ENCODE measurements at places on chromosomes 6 and 20.

DNA sequence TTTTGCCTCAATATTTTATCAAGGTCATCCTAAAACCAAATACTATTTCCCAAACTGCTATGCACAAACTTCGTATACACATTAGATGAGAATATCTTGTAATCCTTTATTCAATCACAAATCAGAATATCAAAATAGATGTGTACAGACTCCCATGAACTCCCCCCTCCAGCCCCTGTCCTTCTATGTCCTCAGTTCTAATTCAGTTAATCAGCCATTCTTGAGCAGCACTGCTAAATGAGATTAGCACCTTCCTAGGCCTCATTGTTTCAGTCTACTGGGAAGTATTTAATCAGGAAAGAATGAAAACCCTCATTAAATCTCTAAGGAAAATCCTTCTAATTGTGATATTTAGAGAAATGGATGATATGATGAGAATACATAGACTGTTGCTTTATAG is 36.6 kb downstream of the RCAN2 start:
- H3K27me3 ChIP-seq: peaks cover 7% of the 10 kb centered on the region
- no peak overlapping the region for H3K4me3 ChIP-seq
- DNase-seq: no peak

- no peak overlapping the region for H3K4me3 ChIP-seq
- no peaks in the 10 kb centered on the region for H3K27me3 ChIP-seq
- no peaks in the 10 kb centered on the region for H3K4me1 ChIP-seq
- no peak overlapping the region for H3K27ac ChIP-seq
- H3K36me3 ChIP-seq: no peaks in the 10 kb centered on the region
- DNase-seq: no peak
These were observed 718.3 kb downstream of the KIF16B start for GRCh38 chr20:15854911-15855310.

GRCh38 chr6:141594874-141595273 is 537.9 kb upstream of the GJE1 start:
- DNase-seq: no peak
- no peak overlapping the region for H3K4me3 ChIP-seq
- H3K27me3 ChIP-seq: no peaks in the 10 kb centered on the region
- H3K4me1 ChIP-seq: no peaks in the 10 kb centered on the region
- no peaks in the 10 kb centered on the region for H3K36me3 ChIP-seq

- peak; percentile 36 for DNase-seq
- H3K27me3 ChIP-seq: no peaks in the 10 kb centered on the region
- no peak overlapping the region for H3K4me3 ChIP-seq
- H3K27ac ChIP-seq: no peak overlapping the region
These were observed 68.4 kb downstream of the RSPO3 start for GRCh38 chr6:127186889-127187288.

- no peak for DNase-seq
- no peak overlapping the region for H3K4me3 ChIP-seq
- H3K36me3 ChIP-seq: no peaks in the 10 kb centered on the region
- no peaks in the 10 kb centered on the region for H3K27me3 ChIP-seq
These were observed 277.7 kb upstream of the QKI start for GRCh38 chr6:163136681-163137397.
